ENCODE measurements at places on chromosomes 7 and 10. TPM values are rescaled to one million over a fixed set of nuclear protein-coding genes. Genes with fewer than 3 reads are reported as not detected.

The DEPP1 gene
- 268 TPM for polyA plus RNA-seq

The ANKRD61 gene
- polyA plus RNA-seq: not detected

The GSTO2 gene
- polyA plus RNA-seq: 2.1 TPM

The DMBT1 gene
- 0.11 TPM for polyA plus RNA-seq

The NOM1 gene
- 7.9 TPM for polyA plus RNA-seq

The COL17A1 gene
- 1.0 TPM for polyA plus RNA-seq

The SP8 gene
- polyA plus RNA-seq: not detected

The WDR86 gene
- 20.0 TPM for polyA plus RNA-seq

The HPSE2 gene
- 1.0 TPM for polyA plus RNA-seq

The GDI2 gene
- polyA plus RNA-seq: 123 TPM

The TRPV6 gene
- 0.42 TPM for polyA plus RNA-seq

The TLX1 gene
- 0.02 TPM for polyA plus RNA-seq

The HK1 gene
- 12.2 TPM for polyA plus RNA-seq

The PCBD1 gene
- 113 TPM for polyA plus RNA-seq

The CISD1 gene
- polyA plus RNA-seq: 11.9 TPM

The DRGX gene
- polyA plus RNA-seq: not detected

The CDK5 gene
- polyA plus RNA-seq: 5.9 TPM
